ENCODE measurements at places on chromosomes 1 and 21. TPM values are rescaled to one million over a fixed set of nuclear protein-coding genes. Genes with fewer than 3 reads are reported as not detected.
A peak's percentile ranks its signal among the peaks of the same experiment; 100 is the strongest.

Gene LMO4
- total RNA-seq: 112 TPM

Gene C4BPB
- not detected for total RNA-seq

- H3K36me3 ChIP-seq: no peaks in the 10 kb centered on the region
- no peak overlapping the region for H3K27ac ChIP-seq
- DNase-seq: no peak
Observed at GRCh38 chr1:38326135-38326534, 279.5 kb upstream of the POU3F1 start.

Gene APOBEC4
- not detected for total RNA-seq

DNA sequence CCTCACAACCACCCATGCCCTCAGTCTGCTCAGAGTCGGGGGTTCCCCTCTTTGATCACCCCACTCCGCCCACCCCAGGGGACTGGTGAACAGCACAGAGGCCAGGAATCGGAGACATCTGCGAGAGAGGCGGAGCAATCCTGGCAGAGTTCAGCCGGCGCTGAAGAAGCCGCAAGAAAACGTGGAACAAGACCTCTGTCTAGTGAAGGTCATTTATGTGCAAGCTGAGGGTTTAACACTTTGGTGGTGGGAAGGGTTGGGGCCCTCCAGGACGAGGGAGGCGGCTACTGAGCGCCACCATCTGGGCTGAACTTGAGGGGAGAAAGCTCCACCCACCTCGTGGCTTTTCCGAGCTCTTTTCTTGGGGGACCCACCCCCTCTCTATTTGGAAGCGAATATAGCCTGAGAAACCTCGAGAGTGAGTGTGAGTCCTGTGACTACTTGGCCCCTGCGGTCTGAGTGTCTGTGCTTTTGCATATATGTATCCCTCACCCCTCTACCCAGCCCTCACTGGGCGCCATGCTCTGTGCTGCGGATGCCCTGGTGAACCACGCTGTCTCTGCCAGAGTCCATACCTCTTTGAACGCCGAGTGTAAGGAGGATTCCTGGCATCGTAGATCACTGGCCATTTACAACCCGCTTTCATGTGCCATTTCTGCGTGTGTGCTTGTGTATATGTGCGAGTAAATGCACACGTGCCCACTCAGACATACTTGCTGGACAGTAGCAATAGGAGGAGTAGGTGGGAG, 1.2 kb upstream of the EPHA10 start:
- H3K27me3 ChIP-seq: peaks cover 100% of the 10 kb centered on the region
- H3K4me1 ChIP-seq: peaks cover 8% of the 10 kb centered on the region
- no peak overlapping the region for H3K27ac ChIP-seq
- peak; percentile 10 for DNase-seq
- no peaks in the 10 kb centered on the region for H3K36me3 ChIP-seq

- no peak overlapping the region for H3K4me3 ChIP-seq
- H3K27me3 ChIP-seq: no peaks in the 10 kb centered on the region
- no peaks in the 10 kb centered on the region for H3K36me3 ChIP-seq
- H3K4me1 ChIP-seq: no peaks in the 10 kb centered on the region
- no peak overlapping the region for H3K27ac ChIP-seq
- no peak for DNase-seq
Observed at GRCh38 chr1:200351826-200352549, 57.8 kb downstream of the ZNF281 start.

GRCh38 chr21:35254765-35255138, 205.7 kb upstream of the RUNX1 start:
- no peaks in the 10 kb centered on the region for H3K36me3 ChIP-seq
- no peak overlapping the region for H3K4me3 ChIP-seq
- H3K27me3 ChIP-seq: no peaks in the 10 kb centered on the region
- no peak overlapping the region for H3K27ac ChIP-seq

- H3K36me3 ChIP-seq: no peaks in the 10 kb centered on the region
- H3K4me1 ChIP-seq: peaks cover 19% of the 10 kb centered on the region
- no peak overlapping the region for H3K4me3 ChIP-seq
- peak; percentile 91 for DNase-seq
Observed at GRCh38 chr1:6519935-6520671, 28.6 kb upstream of the PLEKHG5 start.

Gene ETV3L
- not detected for total RNA-seq

Gene VHLL
- total RNA-seq: 0.34 TPM

DNA sequence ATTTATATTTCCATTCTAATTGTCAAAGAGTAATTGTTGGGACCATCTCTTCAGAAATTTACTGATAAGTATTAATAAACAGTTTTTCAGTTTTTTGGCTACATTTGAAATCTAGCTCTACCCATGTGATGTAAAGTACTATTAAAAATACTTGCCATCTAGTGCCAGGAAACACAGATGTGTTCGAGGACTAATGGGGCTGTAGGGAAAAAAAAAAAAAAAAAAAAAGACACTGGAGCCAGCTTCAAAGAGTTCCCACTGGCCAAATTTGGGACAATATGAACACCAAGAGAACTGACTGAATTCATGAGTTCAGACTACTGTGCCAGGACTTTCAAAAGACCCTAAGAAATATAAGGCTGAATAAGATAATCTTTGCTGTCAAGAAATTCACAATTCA, 65.2 kb upstream of the GFI1 start:
- DNase-seq: no peak
- no peaks in the 10 kb centered on the region for H3K27me3 ChIP-seq
- H3K27ac ChIP-seq: no peak overlapping the region
- H3K36me3 ChIP-seq: no peaks in the 10 kb centered on the region

GRCh38 chr1:84598846-84599741, 24.9 kb upstream of the CTBS start:
- H3K36me3 ChIP-seq: no peaks in the 10 kb centered on the region
- H3K27me3 ChIP-seq: no peaks in the 10 kb centered on the region

DNA sequence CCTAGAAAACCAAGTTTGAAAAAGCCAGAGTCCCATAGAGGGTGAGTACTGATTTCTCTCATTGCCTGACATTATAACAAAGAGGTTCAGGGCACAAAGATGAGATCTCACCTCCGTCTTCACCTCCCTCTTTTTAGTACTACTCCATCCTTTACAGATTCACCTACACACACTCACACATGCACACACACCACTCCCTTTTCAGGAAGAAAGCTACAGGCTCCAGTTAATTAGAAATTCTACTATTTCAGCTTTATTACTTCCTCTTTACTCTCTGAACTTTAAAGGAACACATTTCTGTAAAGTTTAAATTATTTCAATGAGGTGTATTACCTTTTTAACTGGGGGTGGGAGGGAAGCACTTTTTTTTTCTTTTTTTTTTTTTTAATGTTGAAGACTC, 59.6 kb upstream of the PRDX6 start:
- no peak for DNase-seq
- H3K4me1 ChIP-seq: no peaks in the 10 kb centered on the region
- no peak overlapping the region for H3K27ac ChIP-seq
- H3K27me3 ChIP-seq: no peaks in the 10 kb centered on the region

DNA sequence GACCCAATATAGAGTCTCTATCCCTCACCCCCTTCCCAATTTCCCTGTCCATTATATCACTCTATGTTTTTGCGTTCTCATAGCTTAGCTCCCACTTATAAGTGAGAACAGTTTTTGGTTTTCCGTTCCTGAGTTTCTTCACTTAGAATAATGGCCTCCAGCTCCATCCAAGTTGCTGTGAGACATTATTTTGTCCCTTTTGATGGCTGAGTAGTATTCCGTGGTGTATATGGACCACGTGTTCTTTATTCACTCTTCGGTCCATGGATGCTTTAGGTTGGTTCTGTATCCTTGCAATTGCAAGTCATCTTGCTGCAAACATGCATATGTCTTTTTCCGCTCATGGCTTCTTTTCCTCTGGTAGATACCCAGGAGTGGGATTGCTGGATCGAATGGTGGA, 54.3 kb downstream of the AGPAT3 start:
- H3K4me1 ChIP-seq: peaks cover 25% of the 10 kb centered on the region
- no peak overlapping the region for H3K27ac ChIP-seq
- H3K4me3 ChIP-seq: no peak overlapping the region
- DNase-seq: no peak

GRCh38 chr1:55682198-55682597, 467.0 kb upstream of the USP24 start:
- no peaks in the 10 kb centered on the region for H3K27me3 ChIP-seq
- H3K27ac ChIP-seq: no peak overlapping the region
- DNase-seq: no peak
- no peak overlapping the region for H3K4me3 ChIP-seq

Data from neural progenitor cell (in vitro differentiated cells).